ENCODE measurements at places on chromosomes 3 and 15.

DNA sequence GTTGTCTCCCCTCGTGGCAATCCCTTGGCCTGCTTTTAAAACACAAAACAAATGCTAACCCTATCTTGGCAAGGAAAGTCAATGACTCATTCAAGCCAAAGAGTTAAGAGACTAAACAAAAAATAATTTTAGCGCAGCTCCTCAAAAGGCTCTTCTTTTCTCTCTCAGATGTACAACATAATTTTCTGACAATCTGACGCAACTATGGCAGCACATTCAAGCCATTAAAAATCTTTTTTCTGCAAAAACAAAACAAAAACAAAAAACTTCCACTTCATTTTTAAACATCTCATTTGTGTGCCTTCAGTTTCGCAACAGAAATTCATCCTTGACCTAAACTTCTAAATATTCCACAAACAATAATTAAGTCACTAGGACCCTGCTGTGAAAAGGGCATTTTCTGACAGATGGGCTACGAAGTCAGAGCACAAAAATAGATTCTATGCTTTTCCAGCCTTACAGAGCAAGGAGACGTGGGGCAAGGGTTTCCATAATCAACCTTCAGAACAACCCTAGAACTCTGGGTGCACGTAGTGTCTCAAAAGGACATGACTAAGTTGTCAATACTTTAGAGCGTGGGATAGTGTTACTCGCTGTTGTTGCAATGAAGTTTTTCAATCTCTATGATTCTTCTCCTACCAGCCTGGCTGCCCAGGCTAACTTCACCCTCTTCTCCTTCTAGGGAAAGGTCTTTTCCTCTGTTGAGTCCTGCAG, 84.3 kb downstream of the MB21D2 start:
- DNase-seq: peak; percentile 78

DNA sequence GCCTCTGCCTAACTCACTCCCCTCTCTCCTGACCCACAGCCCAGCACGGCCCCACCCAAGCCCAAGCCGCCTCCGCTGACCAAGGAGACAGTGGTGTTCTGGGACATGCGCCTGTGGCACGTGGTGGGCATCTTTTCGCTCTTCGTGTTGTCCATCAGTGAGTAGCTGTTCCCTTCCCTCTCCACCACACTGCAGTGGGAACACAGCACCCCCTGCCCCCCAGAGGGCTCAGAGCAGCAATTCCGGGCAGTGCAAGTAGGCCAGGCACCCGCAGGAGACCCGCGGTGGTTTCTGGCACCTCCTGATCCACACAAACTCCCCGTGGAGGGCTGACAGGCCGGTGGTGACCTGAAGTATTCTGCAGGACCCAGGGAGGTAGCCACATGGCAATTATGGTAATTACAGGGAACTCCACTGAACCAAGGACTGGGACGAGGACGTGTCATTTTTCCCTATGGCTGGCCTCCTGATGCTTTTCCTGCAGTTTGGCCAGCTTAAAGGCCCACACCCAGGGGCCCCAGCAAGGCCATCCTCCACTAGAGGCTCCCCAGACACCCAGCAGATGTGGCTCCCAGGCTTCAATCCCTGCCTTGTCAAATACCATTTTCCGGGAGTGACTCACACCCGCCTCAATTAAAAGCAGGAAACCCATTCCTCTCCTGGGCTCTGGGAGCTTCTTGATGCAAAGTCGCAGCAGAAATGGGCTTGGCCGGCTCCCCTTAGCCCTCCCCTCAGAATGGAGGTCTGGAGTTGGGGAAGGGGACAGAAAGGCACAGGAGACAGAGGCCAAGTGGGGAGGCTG, 4.8 kb downstream of the TMIE start:
- DNase-seq: peak; percentile 86

GRCh38 chr3:188169830-188170455, 16.0 kb downstream of the LPP start:
- no peak for DNase-seq

DNA sequence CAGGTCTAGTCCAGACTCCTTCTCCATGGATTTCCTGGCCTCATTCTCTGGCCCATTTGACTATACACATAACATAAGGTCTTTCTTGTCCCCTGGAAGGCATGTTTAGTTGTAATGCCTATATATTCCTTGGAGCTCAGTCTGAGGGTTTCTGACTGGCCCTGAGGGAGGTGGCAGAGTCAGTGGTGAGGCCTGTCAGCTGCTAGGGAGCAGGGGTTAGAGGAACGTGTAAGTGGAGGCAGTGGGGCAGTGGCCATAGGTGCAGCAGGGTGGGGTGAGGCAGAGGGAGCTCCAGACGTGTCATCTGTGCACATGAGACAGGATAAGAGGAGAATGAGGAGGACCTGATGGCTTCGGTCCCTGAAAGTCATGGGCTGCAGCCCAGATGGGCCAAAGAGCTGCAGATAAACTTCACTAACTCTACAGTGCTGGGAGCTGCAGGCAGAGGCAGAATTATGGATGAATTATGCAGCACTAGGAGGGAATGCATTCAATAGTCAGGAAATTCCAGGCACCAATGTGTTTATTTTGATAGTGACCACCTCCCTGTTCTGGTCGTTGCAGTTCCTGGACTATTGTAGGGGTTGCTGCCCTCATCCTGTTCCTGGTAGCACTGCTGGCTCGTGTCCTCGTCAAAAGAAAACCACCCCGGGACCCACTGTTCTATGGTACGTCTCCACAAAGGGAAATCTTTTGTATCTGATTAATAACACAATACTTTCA, 4.9 kb downstream of the TM6SF1 start:
- peak; percentile 31 for DNase-seq

DNA sequence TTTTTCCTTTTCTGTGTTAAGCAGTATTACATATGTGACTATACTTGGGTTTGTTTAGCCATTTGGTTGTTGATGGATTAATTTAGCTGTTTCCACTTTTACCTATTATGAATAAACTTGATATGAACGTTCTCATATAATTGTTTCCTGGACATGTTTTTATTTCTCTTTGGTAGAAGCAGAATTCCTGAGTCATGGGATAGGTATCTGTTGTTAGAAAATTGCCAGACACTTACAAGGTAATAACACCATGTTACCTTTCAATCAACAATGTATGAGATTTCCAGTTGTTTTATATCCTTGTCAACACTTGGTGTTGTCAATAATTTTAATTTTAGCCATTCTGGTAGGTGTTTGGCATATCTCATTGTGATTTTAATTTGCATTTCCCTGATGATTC, 475.4 kb downstream of the IGSF11 start:
- no peak for DNase-seq

GRCh38 chr3:187737368-187738070, 7.7 kb downstream of the BCL6 start:
- DNase-seq: peak; percentile 70

DNA sequence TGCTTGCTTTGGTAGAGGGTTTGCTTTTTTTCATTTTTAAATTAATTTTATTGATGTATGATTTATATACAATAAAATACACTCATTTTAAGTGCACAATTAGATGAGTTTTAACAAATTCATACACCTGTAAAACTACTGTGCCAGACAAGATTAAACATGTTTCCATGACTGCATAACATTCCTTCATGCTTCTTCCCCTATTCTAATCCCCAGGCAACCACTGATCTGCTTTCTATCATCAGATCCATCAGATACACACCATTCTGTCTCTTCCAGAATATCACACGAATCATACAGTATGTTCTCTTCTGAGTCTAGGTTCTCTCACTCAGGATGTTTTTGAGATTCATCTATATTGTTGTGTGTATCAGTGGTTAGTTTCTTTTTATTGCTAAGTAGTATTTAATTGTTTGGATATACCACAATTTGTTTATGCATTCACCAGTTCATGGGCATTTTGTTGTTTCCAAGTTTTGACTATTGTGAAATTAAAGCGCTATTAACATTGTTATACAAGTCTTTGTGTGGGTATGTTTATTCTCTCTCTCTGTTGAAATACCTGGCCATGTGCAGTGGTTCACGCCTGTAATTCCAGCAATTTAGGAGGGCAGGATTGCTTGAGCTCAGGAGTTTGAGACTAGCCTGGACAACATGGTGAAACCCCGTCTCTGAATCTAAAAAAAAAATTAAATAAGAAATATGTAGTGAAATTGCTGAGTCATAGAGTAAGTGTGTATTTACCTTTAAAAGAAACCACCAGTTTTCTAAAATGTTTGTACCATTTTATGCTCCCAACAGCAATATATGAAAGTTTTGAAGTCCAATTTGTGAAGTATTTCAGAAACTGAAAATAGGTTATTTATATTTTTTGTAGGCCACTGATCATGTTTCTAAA, 7.0 kb upstream of the TFG start:
- no peak for DNase-seq

GRCh38 chr3:36942638-36943248, 2.1 kb downstream of the TRANK1 start:
- no peak for DNase-seq

Data from RPMI7951 (cell line).